CD4-positive, alpha-beta memory T cell (primary cell): ENCODE measurements at places on chromosomes 7 and 10. TPM values are rescaled to one million over a fixed set of nuclear protein-coding genes. Genes with fewer than 3 reads are reported as not detected.

DNA sequence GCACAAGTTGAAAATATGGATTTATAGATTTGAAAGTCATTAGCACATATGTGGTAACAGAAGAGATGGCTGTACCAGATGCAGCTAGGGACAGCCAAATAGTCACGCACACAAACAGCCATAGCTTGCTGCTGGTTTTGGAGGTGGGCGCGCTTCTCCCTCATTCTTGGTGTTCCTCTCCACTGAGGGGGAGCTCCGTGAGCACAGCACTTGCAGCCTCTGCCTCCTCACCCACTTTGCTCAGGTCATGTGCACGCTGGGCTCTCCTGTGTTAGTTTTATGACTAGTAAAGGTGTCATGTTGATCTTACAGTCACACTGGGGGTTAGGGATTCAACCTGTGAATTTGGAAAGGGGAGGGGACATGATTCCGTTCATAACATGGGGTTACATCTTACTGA lies 8.5 kb upstream of the ZNF786 start:
- H3K4me3 ChIP-seq = no peak overlapping the region
- no peak for DNase-seq
- H3K4me1 ChIP-seq = no peaks in the 10 kb centered on the region
- no peaks in the 10 kb centered on the region for H3K36me3 ChIP-seq
- H3K27me3 ChIP-seq = no peaks in the 10 kb centered on the region
- H3K27ac ChIP-seq = no peak overlapping the region

WEE2 gene
- total RNA-seq = not detected

DNA sequence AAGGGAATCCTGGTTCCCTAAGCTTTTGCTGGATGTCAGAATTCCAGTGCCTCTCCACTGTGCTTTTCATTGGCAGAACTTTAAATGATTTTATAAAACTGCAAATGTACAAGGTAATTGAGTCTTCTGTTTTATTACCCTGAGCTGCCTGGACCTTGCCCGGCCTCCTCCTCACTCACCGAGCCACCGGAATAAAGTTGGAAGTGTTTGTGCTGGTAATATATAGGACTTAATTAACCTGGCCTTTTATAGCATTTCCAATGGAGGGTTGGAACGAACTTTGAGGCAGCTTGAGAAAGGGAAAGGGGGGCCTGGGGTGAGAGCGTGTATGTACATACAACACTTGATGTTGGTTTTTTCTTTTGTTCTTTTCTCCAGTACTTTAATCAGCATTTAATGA lies 43.4 kb downstream of the ZNF503 start:
- no peaks in the 10 kb centered on the region for H3K36me3 ChIP-seq
- no peak overlapping the region for H3K27ac ChIP-seq
- no peak overlapping the region for H3K4me3 ChIP-seq
- H3K27me3 ChIP-seq = no peaks in the 10 kb centered on the region
- no peaks in the 10 kb centered on the region for H3K4me1 ChIP-seq

- H3K27ac ChIP-seq = no peak overlapping the region
- H3K27me3 ChIP-seq = no peaks in the 10 kb centered on the region
- H3K36me3 ChIP-seq = no peaks in the 10 kb centered on the region
- H3K4me1 ChIP-seq = no peaks in the 10 kb centered on the region
- no peak overlapping the region for H3K4me3 ChIP-seq
Observed at GRCh38 chr7:31735991-31736982, 49.3 kb downstream of the PPP1R17 start.

DNA sequence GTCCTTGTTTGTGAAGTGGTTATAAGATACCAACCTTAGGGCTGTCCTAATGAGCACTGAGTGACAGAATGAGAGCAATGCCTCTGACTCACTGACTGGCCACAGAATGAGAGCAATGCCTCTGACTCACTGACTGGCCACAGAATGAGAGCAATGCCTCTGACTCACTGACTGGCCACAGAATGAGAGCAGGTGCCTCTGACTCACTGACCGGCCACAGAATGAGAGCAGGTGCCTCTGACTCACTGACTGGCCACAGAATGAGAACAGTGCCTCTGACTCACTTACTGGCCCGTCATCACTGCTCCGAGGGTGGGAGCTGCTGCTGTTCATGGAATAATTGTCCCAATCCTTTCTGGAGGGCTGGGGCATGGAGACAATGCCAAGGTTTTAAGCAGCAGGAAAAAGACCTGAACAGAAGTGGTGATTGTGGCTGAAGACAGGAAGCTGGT lies 265.2 kb upstream of the PPP2R2D start:
- H3K4me3 ChIP-seq = no peak overlapping the region
- H3K4me1 ChIP-seq = no peaks in the 10 kb centered on the region
- H3K27me3 ChIP-seq = no peaks in the 10 kb centered on the region

- no peaks in the 10 kb centered on the region for H3K27me3 ChIP-seq
- H3K4me3 ChIP-seq = no peak overlapping the region
- no peak overlapping the region for H3K27ac ChIP-seq
Observed at GRCh38 chr10:94146746-94147145, 153.0 kb downstream of the PLCE1 start.

ANXA8 gene
- not detected for total RNA-seq

LIPN gene
- total RNA-seq = not detected

- H3K27me3 ChIP-seq = no peaks in the 10 kb centered on the region
- no peaks in the 10 kb centered on the region for H3K36me3 ChIP-seq
- H3K27ac ChIP-seq = no peak overlapping the region
- no peaks in the 10 kb centered on the region for H3K4me1 ChIP-seq
Observed at GRCh38 chr7:37052705-37053104, 328.4 kb upstream of the AOAH start.

DNA sequence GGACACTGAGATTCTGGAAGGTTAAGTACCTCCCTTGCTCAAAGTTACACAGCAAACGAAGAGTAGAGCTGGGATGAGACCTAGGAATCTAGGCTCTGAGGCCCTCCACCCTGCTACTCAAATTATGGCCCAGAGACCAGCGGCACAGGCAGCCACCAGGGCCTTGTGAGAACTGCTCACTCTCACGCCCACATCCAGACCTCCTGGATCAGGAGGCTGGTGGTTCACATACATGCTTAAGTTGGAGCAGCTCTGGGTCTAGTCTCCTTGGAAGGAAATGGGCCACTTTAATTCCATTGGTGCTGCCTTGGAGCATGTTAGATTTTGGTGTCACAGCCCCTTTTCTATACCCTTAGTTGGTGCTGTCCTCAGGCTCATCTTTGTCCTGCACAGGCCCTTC lies 41.9 kb downstream of the ADRA2A start:
- no peaks in the 10 kb centered on the region for H3K36me3 ChIP-seq
- no peak overlapping the region for H3K27ac ChIP-seq
- no peaks in the 10 kb centered on the region for H3K4me1 ChIP-seq
- no peak for DNase-seq
- H3K4me3 ChIP-seq = no peak overlapping the region

EVX1 gene
- total RNA-seq = not detected

DNA sequence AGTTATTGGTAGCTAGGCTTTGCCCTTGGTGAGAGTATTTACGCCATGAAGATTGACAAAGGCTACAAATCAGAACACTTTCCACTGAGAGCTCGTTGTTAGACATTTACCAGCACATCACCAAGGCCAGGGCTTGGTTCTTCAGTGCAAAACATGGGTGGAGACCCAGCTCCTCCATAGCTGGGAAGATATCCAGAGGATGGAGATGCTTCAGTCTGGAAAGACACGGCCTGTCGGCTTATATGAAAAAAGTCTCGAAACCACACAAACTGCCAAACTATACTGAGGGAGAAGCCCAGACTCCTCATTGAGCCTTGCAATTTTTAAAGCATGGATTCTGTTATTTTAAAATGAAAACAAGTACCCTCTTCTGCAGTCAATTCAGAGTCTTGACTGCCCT lies 83.4 kb upstream of the ANLN start:
- H3K4me3 ChIP-seq = no peak overlapping the region
- no peak overlapping the region for H3K27ac ChIP-seq
- H3K36me3 ChIP-seq = no peaks in the 10 kb centered on the region
- H3K4me1 ChIP-seq = no peaks in the 10 kb centered on the region
